Naive B cell (primary cell): ENCODE measurements at places on chromosomes 4 and X. TPM values are rescaled to one million over a fixed set of nuclear protein-coding genes. Genes with fewer than 3 reads are reported as not detected.

Gene BST1
- polyA plus RNA-seq, result 0.39 TPM

Gene FDCSP
- not detected for polyA plus RNA-seq

Gene PAPSS1
- 42.0 TPM for polyA plus RNA-seq

Gene VCX
- polyA plus RNA-seq, result not detected

Gene BEX1
- polyA plus RNA-seq, result not detected

Gene GLRA2
- polyA plus RNA-seq, result not detected

Gene IL13RA2
- polyA plus RNA-seq, result not detected

Gene TTC29
- not detected for polyA plus RNA-seq

Gene FRMPD4
- not detected for polyA plus RNA-seq

Gene DCAF12L2
- not detected for polyA plus RNA-seq

Gene PJA1
- polyA plus RNA-seq, result 39.1 TPM

Gene CT45A10
- polyA plus RNA-seq, result not detected

Gene FAM53A
- polyA plus RNA-seq, result 2.9 TPM

Gene POU4F2
- not detected for polyA plus RNA-seq

Gene AKAP4
- not detected for polyA plus RNA-seq

Gene DUX4
- not detected for polyA plus RNA-seq

Gene NR0B1
- not detected for polyA plus RNA-seq

Gene KIAA1210
- polyA plus RNA-seq, result not detected

Gene CYSLTR1
- polyA plus RNA-seq, result 51.8 TPM
